Osteoblast (primary cell): ENCODE measurements at places on chromosomes 7 and 10.

- DNase-seq: no peak
Observed at GRCh38 chr7:116380025-116380424, 119.5 kb upstream of the CAV2 start.

GRCh38 chr10:95234951-95235350, 40.9 kb downstream of the ACSM6 start:
- DNase-seq: no peak

DNA sequence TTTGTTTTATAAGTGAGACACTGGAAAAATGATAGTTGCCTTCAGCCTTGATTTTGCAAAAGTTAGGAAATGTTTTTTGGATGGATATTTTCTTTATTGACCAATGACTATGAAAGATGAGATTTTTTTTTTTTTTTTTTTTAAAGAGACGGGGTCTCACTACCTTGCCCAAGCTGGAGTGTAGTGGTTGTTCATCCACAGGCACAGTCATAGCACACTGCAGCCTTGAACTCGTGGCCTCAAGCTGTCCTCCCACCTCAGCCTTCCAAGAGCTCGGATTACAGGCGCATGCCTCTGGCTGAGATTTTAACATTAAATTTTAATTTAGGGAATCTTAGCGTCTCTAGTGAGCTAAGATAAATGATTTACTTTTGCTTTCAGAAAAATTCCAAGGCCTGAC, 66.2 kb downstream of the LOXL4 start:
- DNase-seq: no peak

GRCh38 chr10:33422471-33423153, 88.1 kb upstream of the NRP1 start:
- DNase-seq: no peak

DNA sequence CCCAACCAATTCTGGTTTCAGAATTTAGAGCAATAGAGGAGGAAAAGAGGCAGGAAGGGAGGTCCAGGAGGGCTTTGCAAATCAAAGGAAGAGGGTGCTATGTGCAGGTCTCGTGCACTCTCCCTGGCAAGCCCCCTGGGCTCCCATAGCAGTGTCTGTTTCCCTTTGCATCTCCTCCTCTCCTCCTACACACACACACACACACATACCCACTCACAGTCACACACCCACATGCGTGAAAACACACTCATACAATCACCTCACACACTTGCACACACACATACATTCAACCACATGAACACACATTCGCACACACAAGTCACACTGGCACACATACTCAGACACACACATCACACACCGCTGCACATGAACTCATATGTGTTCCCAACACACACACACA, 105.3 kb downstream of the OAT start:
- DNase-seq: no peak

DNA sequence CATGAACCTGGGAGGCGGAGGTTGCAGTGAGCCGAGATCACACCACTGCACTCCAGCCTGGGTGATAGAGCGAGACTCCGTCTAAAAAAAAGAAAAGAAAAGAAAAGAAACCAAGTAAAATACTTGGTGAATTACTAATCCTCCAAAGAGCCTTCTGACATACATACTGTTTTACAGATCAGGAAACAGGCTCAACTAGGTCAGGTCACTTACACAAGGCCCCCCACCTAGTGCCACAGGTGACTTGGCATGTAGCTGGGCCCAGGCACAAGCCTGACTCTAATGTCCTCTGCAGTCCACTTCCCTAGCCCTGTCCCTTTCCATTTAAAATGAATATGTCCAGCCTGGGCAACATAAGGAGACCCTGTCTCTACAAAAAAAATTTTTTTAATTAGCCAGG, 157.0 kb downstream of the TPST1 start:
- no peak for DNase-seq

- no peak for DNase-seq
Observed at GRCh38 chr10:18400201-18400905, 251.0 kb downstream of the NSUN6 start.
